ENCODE measurements at places on chromosomes 11 and 22. TPM values are rescaled to one million over a fixed set of nuclear protein-coding genes. Genes with fewer than 3 reads are reported as not detected.

The ENDOD1 gene
- 34.9 TPM for total RNA-seq

The CLDN5 gene
- 1.5 TPM for total RNA-seq

The OR2AG2 gene
- 0.34 TPM for total RNA-seq

The MMP13 gene
- total RNA-seq: not detected

The FTH1 gene
- 568 TPM for total RNA-seq

The GLYATL2 gene
- not detected for total RNA-seq

The AP5B1 gene
- 24.6 TPM for total RNA-seq

The RIBC2 gene
- 11.0 TPM for total RNA-seq

The ELP4 gene
- 19.1 TPM for total RNA-seq

The KRTAP5-7 gene
- 0.21 TPM for total RNA-seq

The EHF gene
- not detected for total RNA-seq

The MFNG gene
- 168 TPM for total RNA-seq

- H3K4me3 ChIP-seq: peak overlapping the region; percentile 69
- H3K27me3 ChIP-seq: peaks cover 75% of the 10 kb centered on the region
- H3K36me3 ChIP-seq: no peaks in the 10 kb centered on the region
- DNase-seq: no peak
Measured at GRCh38 chr11:88508418-88508758, 170.9 kb upstream of the CTSC start.

DNA sequence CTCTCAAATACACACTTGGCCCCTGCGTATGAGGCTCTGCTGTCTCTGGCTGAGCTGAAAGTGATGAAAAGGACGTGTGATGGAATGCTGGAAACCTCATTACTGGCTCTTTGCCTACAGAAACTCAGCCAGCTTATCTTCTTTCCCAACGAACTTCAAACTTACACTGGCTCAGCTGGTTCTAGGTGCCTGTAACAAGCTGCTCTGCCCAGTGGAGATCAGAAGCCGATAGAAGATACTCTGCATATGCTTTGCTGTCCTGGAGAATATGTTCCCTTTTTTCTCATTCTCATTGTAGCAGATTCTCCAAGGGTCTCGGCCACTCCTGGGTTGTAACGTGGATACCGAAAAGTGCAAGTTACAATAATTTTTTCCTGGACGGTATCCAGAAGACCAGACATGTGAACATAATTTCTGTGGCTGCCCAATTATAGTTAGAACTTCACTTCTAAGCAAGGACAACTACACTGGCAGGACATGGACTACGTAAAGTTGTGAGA, 405.3 kb upstream of the CCDC90B start:
- no peaks in the 10 kb centered on the region for H3K36me3 ChIP-seq
- H3K4me1 ChIP-seq: no peaks in the 10 kb centered on the region
- no peak overlapping the region for H3K4me3 ChIP-seq
- H3K27me3 ChIP-seq: no peaks in the 10 kb centered on the region

GRCh38 chr11:96014217-96014616, 90.3 kb upstream of the MTMR2 start:
- no peaks in the 10 kb centered on the region for H3K27me3 ChIP-seq
- peak; percentile 26 for DNase-seq
- H3K4me1 ChIP-seq: peaks cover 49% of the 10 kb centered on the region
- H3K4me3 ChIP-seq: peak overlapping the region; percentile 37
- H3K36me3 ChIP-seq: no peaks in the 10 kb centered on the region

GRCh38 chr11:43919852-43920597, 22.4 kb upstream of the C11orf96 start:
- peaks cover 27% of the 10 kb centered on the region for H3K36me3 ChIP-seq
- DNase-seq: no peak
- no peak overlapping the region for H3K27ac ChIP-seq
- H3K4me1 ChIP-seq: peaks cover 9% of the 10 kb centered on the region
- no peaks in the 10 kb centered on the region for H3K27me3 ChIP-seq
- no peak overlapping the region for H3K4me3 ChIP-seq

- DNase-seq: no peak
- no peaks in the 10 kb centered on the region for H3K4me1 ChIP-seq
- no peak overlapping the region for H3K4me3 ChIP-seq
- no peaks in the 10 kb centered on the region for H3K36me3 ChIP-seq
- H3K27ac ChIP-seq: no peak overlapping the region
- no peaks in the 10 kb centered on the region for H3K27me3 ChIP-seq
Measured at GRCh38 chr22:21922370-21923162, 30.1 kb downstream of the PPM1F start.

GRCh38 chr11:26867286-26867685, 126.6 kb upstream of the FIBIN start:
- H3K4me3 ChIP-seq: no peak overlapping the region
- no peaks in the 10 kb centered on the region for H3K4me1 ChIP-seq
- DNase-seq: no peak
- H3K27me3 ChIP-seq: no peaks in the 10 kb centered on the region
- H3K27ac ChIP-seq: no peak overlapping the region

- no peaks in the 10 kb centered on the region for H3K36me3 ChIP-seq
- DNase-seq: no peak
- no peaks in the 10 kb centered on the region for H3K4me1 ChIP-seq
- H3K4me3 ChIP-seq: no peak overlapping the region
- no peak overlapping the region for H3K27ac ChIP-seq
Measured at GRCh38 chr11:85167038-85167437, 460.1 kb downstream of the DLG2 start.

GRCh38 chr11:112334381-112334780, 73.7 kb upstream of the PLET1 start:
- no peak for DNase-seq
- H3K27ac ChIP-seq: no peak overlapping the region
- no peaks in the 10 kb centered on the region for H3K4me1 ChIP-seq
- no peaks in the 10 kb centered on the region for H3K36me3 ChIP-seq
- H3K4me3 ChIP-seq: no peak overlapping the region

DNA sequence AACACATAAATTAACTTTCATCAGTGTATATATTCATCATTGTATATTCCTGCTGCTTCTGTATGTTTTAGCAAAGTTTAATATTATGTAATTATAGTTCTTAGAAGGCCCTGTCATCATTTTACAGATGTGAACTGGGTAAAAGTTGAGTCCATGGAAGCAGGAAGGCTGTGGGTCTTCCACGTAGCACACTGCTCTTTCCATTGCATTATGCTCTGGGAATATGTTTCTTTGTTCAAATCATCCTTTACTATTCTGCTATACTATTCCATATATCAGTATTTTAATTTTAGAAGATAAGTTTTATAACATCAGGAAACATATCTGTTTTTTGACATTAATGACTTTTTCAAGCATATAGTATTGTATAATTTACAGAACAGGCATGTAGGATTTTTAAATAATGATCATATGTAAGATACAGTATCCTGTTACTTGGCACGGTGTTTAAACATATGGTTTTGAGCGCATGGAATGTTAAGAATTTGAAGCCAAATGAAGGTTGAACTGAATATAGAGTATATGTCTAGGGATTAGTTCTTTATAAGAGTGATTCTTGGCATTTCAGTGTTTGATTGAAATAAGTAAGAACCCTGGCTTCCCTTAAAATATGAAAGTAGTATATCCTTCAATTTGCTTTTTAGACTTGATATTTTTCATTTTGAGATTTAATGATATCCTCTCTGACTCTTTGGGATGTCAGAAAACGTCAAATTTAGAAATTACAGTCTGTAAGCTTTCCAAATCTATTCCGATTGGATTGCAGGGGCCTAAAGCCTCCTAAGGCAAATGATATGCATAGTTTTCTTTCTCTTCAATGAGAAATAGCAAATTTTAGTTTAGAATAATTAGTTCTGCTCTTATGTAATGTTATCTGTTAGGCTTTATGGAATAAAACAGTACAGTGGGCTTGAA, 8.6 kb downstream of the CCDC81 start:
- no peak overlapping the region for H3K4me3 ChIP-seq
- peaks cover under 1% of the 10 kb centered on the region for H3K27me3 ChIP-seq
- no peaks in the 10 kb centered on the region for H3K36me3 ChIP-seq
- no peak overlapping the region for H3K27ac ChIP-seq
- DNase-seq: no peak

DNA sequence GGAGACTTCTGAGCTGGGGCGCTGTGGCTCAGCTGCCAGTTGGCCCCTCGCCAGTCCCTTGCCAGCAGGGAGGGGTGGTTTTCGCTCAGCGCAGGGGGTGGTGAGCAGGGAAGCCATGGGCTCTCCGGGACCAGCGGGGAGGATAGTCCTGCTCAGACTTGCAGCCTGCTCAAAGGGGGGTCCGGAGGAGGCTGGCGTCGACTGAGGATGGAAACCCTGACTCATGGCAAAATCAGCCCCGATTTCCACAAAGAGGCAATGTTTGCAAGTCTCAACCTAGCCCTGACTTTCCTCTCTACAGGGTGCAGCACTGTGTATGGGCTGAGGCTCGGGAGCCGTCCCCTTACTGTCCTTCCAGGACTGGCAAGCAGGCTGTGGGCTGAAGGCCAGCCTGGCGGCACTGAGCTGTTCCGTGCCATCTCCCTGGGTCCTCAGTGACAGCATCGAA, 35.1 kb downstream of the FBLN1 start:
- DNase-seq: no peak
- no peaks in the 10 kb centered on the region for H3K36me3 ChIP-seq
- no peaks in the 10 kb centered on the region for H3K27me3 ChIP-seq

DNA sequence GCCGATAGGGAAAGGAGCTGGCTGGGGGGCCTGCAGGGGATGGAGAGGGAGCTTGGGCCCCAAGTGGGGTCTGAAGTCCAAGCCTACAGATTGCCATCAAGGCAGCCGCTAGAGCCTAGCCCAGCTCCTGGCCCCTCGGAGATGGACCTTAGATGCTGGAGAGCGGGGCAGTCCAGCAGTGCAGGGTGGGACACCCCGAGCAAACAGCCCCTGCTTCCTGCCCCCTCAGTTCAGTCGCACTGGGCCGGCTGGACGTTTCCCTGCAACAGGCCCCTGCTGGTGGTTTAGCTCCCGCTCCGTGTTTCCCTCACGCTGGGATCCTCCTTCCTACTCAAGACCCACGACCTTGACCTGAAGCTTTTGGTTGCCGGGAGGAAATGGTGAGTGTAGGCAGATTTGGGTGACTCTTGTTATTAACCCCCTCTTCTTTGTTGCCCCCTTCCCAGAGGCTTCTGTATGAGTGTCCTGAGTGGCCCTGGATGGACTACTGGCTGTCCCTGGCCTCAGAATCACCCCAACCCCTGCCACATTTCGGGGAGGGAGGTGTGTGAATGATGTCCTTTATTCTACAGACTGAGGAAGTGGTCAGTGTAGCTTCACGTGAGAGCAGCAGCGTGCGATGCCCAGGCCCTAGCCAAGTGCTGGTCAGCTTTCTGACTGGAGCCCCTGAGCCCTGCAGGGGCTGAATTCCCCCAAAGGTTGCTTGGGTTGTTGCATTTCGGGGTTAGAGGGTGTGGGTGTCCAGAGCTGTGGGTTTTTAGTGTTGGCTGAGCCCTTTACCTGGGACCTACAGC, 2.7 kb downstream of the ST3GAL4 start:
- no peak for DNase-seq
- no peak overlapping the region for H3K27ac ChIP-seq
- no peak overlapping the region for H3K4me3 ChIP-seq

- DNase-seq: no peak
- no peaks in the 10 kb centered on the region for H3K36me3 ChIP-seq
- no peaks in the 10 kb centered on the region for H3K27me3 ChIP-seq
- no peaks in the 10 kb centered on the region for H3K4me1 ChIP-seq
Measured at GRCh38 chr11:41282395-41282794, 177.1 kb downstream of the LRRC4C start.

GRCh38 chr11:76955459-76956114, 78.6 kb upstream of the B3GNT6 start:
- no peak overlapping the region for H3K4me3 ChIP-seq
- H3K36me3 ChIP-seq: no peaks in the 10 kb centered on the region
- no peaks in the 10 kb centered on the region for H3K4me1 ChIP-seq
- no peak overlapping the region for H3K27ac ChIP-seq

GRCh38 chr11:111598148-111598547, 4.1 kb upstream of the SIK2 start:
- peaks cover 11% of the 10 kb centered on the region for H3K4me1 ChIP-seq
- peaks cover 21% of the 10 kb centered on the region for H3K27me3 ChIP-seq
- H3K4me3 ChIP-seq: no peak overlapping the region
- DNase-seq: no peak
- no peak overlapping the region for H3K27ac ChIP-seq
- H3K36me3 ChIP-seq: no peaks in the 10 kb centered on the region

- H3K4me1 ChIP-seq: no peaks in the 10 kb centered on the region
- DNase-seq: no peak
- no peak overlapping the region for H3K4me3 ChIP-seq
- no peaks in the 10 kb centered on the region for H3K27me3 ChIP-seq
- no peak overlapping the region for H3K27ac ChIP-seq
Measured at GRCh38 chr22:31800065-31800464, 46.2 kb downstream of the DEPDC5 start.

GRCh38 chr22:40512426-40513136, 123.9 kb downstream of the MRTFA start:
- no peaks in the 10 kb centered on the region for H3K27me3 ChIP-seq
- no peak overlapping the region for H3K4me3 ChIP-seq
- DNase-seq: no peak
- H3K36me3 ChIP-seq: peaks cover 7% of the 10 kb centered on the region
- H3K27ac ChIP-seq: no peak overlapping the region
- H3K4me1 ChIP-seq: peaks cover 9% of the 10 kb centered on the region

GRCh38 chr22:44740307-44740706, 12.1 kb upstream of the ARHGAP8 start:
- H3K4me3 ChIP-seq: no peak overlapping the region
- H3K4me1 ChIP-seq: no peaks in the 10 kb centered on the region
- DNase-seq: no peak
- H3K27ac ChIP-seq: no peak overlapping the region
- H3K36me3 ChIP-seq: no peaks in the 10 kb centered on the region

- H3K36me3 ChIP-seq: peaks cover 32% of the 10 kb centered on the region
- peak overlapping the region; percentile 63 for H3K27ac ChIP-seq
- H3K4me1 ChIP-seq: peaks cover 17% of the 10 kb centered on the region
- H3K27me3 ChIP-seq: no peaks in the 10 kb centered on the region
- peak overlapping the region; percentile 95 for H3K4me3 ChIP-seq
- DNase-seq: no peak
Measured at GRCh38 chr11:504053-504993, 2.7 kb downstream of the RNH1 start.

DNA sequence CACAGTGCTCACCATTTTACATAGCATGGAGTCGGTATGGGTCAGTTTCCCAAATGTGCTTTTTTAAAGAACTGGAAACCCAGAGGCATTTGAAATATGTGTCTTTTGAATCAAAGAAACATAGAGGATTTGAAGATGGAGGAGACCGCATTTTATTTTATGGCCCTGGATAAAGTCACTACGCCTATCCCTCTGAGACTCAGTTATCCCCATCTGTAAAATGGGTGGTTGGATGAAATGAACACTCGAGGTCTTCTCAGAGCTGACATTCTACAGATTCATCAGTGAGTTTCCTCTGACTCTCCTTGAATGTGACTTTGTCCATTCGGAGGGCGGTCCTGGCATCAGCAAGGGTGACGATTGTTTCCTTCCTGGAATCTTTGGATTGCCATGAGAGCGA, 135.1 kb downstream of the MIAT start:
- DNase-seq: no peak
- H3K27me3 ChIP-seq: no peaks in the 10 kb centered on the region
- no peaks in the 10 kb centered on the region for H3K4me1 ChIP-seq
- no peak overlapping the region for H3K4me3 ChIP-seq
- peaks cover 13% of the 10 kb centered on the region for H3K36me3 ChIP-seq
